ENCODE measurements at places on chromosomes 3 and 15.
A peak's percentile ranks its signal among the peaks of the same experiment; 100 is the strongest.

DNA sequence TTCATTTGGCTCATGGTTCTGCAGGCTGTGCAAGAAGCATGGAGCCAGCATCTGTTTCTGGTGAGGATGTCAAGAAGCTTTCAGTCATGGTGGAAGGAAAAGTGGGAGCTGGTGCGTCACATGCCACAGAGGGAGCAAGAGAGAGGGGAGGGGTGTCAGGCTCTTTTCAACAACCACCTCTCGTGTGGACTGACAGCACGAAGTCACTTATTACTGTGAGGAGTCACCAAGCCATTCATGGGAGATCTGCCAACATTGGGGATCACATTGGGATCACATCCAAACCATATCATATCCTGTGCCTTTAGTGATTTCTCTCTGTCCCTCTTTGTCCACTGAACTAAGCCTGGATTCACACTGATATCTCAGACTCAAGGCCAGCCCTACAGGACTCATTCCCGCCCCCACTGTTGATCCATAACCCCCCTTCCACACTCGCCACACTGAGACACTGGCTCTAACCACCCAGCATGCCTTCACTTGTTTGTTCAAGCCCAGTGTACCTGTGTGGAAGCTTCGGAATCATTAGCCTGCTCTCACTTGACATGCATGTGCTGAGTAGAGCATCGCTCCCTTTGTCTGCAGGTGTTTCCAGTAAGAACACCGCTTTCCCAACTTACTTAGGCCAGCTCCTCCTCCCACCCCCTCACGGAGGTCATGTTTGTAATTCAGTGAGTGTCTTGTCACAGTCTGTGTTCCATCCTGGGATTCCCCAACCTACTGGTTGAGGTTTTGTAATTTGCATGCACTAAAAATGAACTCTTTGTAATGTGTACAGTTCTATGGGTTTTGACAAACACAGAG is 132.2 kb downstream of the KLF13 start:
- no peak for DNase-seq

DNA sequence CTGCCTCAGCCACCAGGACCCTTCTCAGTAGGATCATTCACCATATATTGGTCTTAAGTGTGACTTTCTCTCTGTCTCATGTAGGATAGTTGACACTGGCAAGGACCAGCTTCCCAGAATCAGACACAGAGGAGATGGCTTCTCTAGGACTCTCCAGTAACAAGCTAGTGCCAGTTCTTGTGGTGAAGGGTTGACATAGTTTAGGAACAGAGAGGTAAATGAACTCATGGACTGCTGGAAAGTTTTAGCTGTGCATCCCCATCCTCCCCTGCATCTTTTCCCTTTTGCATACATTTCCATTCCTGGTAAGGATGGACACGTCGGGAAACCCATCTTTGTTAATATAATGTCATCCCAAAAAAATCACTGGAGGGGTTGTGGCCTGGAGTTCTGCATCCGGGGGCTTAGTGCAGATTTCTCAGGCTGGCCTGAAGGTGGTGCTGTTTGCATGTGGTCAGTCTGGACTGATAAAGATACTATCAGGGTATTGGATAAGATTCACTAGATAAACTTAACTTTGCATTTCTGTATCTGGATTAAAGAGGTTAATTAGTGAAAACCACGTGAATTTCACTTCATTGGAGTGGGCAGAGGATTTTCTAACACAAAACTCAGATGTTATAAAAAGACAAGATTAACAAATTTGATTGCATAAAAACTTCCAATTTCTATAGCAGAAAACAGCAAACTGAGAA is 110.8 kb downstream of the TBC1D2B start:
- peak; percentile 43 for DNase-seq

DNA sequence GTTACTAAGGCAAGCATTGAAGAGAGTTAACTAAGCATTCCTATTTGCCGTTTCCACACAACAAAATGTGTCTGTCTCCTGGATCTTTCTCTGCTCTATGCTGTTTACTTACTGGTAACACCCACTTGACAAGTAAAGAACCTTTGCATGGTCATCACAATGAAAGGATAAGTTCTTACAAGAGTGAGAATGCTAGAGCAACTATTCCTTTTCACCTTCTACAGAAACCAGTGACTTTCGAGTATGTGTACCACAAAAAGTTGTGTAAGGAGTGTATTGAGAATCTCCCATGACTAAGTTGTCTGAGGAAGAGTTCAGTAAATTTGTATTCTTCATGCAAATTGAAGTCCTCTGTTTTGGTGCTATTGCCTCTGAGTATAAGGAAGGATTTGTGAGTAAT is 10.8 kb downstream of the TIPARP start:
- no peak for DNase-seq

- peak; percentile 10 for DNase-seq
These were observed 49.8 kb downstream of the ST3GAL6 start for GRCh38 chr3:98812851-98813374.

- no peak for DNase-seq
These were observed 98.4 kb upstream of the LRRFIP2 start for GRCh38 chr3:37272741-37273140.

- DNase-seq, result no peak
These were observed 568.4 kb upstream of the ZNF385D start for GRCh38 chr3:22319446-22319845.

DNA sequence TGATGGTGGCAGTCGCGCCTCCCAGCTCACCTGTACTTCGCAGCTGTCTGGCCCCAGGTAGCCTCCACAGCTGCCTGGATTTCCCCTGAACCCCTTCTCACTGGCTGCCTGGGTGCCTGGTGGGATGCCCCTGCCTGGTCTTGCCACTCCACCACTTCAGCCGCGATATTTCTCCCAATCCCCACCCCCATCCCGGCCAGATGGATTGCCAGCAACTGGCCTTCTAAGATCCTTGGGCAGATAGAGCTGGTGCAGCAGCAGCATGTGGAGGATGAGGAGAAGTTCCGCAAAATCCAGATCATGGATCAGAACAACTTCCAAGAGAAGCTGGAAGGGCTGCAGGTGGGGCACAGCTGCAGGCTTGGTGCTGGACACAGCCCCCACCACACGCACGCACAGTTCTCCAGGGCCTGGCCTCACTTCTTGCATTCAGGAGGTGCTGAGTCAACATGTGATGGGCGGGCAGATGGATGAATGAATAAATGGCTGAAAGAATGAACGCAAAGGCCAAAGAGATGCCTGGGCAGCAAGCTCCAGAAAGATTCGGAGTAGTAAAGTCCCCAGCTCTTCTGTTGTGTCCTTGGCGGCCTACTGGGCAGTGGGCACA is 35.7 kb downstream of the DNAH1 start:
- no peak for DNase-seq

GRCh38 chr3:42495393-42495792 is 7.0 kb upstream of the VIPR1 start:
- no peak for DNase-seq

- DNase-seq, result no peak
These were observed 44.9 kb upstream of the CCNL1 start for GRCh38 chr3:157204880-157205279.

GRCh38 chr3:180068023-180068422 is 31.3 kb upstream of the PEX5L start:
- DNase-seq, result no peak

DNA sequence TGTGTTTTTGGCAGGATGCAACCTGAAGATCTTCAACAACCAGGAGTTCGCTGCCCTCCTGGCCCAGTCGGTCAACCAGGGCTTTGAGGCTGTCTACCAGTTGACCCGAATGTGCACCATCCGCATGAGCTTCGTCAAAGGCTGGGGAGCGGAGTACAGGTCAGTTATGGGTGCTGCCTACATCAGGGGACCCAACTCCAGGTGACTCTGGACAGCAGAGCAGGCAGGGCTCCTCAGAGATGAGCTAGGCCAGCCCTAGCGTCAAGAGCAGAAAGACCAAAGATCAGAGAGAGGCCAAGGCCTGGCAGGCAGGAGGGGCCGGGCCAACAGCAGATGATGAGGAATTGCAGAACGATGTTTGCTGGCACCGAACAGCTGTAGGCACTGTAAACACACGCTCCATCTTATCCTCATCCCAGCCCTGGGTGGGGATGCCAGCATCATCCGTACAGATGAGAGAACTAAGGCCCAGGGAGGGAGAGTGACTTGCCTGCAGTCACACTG is 67.1 kb downstream of the AAGAB start:
- DNase-seq, result no peak

DNA sequence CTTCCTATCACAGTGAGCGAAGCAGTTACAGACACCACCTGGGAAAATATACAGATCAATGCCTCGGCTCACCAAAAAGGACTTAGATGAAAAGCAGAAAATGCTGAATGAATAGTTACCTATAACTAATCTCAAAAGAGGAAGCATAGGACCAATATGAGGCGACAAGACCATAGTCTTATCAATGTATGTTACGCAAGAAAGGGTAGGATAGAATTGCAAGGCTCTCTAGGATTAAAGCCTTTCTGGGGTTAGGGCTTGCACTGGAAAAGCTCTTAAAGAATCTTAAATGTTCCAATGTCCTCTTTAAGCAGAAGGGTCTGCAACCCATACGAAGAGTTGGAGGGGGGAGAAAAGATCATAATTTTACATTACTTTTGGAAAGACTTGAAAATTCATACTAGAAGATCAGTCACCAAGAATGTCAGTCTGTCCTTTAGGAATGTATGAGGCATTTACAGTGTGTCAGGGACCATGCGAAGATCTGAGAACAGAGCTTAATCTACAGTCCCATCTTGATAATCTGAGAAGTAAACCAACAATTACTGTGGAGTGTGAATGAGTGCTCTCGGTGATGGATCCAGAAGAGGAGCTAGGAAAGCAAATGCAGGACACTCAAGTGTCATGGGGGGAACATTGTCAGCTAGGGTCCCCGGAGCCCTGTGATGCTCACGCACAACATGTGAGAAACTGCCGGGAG is 185.9 kb downstream of the GREM1 start:
- no peak for DNase-seq

DNA sequence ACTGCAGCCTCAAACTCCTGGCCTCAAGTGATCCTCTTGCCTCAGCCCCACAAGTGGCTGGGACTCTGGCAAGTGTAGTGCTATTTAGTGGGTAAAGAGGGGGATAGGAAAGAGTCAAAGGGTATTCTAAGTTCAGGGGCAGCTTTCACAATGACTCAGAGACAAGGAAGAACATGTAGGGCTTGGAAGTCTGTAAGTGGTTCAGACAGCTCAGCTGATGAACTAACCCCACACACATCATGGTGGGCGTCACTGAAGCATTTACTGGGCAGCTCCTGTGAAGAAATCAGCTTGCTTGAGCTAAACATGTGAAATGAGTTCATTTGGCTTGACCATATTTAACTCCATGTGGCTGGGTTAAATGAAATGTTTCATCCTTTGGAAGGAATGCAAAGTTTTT is 34.6 kb upstream of the THSD4 start:
- DNase-seq, result no peak

DNA sequence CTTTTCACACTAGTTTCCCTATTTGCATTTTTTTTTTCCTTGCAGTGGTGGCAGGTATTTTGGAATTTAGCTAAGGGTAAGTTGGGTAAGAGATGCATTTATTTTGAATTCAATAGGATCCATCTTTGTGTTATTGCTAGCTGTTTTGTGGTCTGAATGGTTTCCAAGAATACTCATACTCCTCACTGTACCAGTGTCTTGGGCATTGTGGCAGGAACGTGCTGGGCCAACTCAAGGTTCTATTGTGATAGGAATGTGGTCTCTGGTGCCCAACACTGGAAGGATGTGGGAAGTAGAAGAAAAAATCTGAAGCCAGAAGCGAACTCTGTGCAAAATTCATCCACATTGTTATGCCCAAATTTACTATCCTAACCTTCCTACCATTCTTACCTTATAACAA is 135.6 kb downstream of the RBMS3 start:
- no peak for DNase-seq

GRCh38 chr3:150260398-150260710 is 147.7 kb upstream of the TSC22D2 start:
- DNase-seq, result no peak

DNA sequence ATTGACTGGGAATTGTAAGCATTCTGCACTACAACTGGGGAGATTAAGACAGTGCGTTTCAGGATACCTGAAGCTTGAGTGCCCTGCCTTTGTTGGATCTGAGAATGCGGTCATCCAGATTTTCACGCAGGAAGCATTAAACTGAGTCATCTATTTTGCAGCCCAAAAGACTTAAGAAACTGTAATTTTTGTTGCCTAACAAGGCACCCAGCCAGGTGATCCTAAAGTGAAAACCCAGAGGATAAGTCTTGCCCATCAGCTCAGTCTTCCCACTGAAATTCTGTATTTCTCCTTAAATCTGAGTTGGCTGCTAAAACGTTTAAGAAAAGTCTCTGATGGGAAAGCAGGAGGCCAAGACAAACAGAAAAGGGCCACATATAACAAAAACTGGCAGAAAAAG is 242.5 kb upstream of the TMCO5A start:
- DNase-seq, result no peak

DNA sequence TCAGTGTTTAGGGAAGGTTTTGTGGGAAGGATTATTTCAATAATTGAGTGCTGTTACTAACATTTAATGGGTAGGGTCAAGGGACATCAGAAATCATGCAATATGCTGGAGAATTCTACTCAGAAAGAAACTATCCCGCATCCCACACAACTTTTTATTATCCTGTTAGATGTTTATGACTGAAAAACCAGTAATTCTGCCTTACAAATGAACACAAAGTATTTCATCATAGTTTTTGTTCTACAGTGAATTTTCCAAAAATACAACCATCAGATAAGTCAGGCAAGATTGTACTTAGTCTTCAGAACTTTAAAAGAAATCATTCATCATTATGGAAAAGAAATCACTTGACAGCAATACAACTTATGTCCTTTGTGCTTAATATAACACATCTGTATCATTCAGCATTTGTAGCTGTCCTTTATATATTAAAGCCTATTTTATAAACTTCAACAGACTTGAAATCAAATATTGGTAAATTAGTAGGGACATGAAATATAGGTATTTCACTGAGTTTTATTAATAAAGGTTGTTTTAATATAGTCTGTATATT is 61.9 kb downstream of the TRPM7 start:
- DNase-seq, result no peak

DNA sequence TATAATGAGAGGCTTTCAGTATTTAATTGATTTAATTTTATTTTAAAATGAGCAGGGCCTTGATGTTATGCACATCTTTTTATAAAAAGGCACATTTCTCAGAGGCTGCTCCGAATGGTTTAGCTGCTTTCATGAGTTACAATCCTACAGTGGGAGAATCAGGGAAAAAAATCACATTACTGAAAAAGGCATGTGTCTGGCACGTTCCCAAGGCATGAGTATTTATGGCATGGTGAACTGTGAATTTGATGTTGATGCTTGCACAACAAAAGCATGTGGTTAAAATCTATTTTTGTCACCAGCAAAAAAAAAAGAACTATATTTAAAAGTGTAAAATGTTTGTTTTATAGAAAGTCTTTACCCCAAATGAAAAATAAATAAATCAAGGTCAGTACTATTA is 485.2 kb upstream of the ROBO2 start:
- DNase-seq, result no peak

Data from T-helper 1 cell (primary cell).